ENCODE measurements at places on chromosomes 4 and X.

DNA sequence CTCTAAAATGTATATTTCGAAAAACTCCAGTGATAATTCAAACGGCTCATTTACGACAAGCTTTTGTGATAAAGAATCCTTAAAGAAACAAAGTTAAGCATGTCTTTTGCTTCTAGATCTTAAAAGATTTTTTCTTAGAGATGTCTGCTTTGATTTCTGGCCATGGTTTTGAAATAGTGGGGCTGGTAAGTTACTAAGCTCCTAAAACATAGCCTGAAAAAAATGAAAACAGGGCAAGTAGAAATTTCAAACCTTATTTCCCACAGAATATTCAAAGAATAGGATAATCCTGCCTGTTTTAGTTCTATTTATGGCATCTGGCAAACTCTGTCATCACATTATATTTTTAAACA lies 318.3 kb downstream of the ARHGAP24 start:
- DNase-seq: no peak

GRCh38 chr4:146916479-146917076 lies 29.1 kb downstream of the TTC29 start:
- no peak for DNase-seq

DNA sequence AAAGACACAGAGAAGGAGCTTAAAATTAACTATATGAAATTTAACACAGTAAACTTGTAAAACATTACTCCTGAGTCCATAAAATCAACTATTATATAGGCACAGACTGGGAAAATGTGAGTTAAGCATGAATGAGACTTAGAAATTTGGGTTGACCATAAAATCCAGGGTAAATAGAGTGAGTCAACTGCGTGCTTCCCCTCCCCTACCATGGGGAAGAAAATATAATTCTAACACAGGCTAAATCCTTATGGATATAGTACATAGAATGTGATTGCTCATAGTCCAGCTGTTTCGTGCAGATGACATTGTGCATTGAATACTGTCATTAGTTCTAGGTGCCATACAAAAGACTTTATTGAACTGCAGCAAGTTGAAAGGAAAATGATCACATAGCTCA lies 42.2 kb downstream of the KLHL5 start:
- no peak for DNase-seq

DNA sequence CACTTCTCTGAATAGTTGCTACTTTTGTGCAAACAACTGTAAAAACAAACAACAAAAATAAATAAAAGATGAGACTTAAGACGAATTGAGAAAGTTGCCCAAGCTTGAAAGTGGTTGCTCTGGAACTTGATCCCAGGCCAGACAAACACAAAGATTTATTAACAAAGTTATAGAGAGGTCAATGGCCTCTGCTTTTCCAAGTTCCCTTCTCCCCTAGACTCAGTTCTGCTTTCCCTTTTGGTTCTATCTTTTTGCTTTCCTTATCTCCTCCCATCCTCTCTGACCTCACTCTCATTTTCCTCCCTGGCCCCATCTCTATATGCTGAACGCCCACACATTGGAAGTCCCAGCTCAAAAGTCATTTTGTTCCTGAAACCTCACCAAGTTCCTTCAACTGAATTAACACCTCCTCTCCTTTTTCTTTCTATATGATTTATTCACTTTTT lies 82.7 kb downstream of the MXRA5 start:
- no peak for DNase-seq

- DNase-seq: no peak
Observed at GRCh38 chr4:7350396-7350795, 84.3 kb downstream of the PSAPL1 start.

DNA sequence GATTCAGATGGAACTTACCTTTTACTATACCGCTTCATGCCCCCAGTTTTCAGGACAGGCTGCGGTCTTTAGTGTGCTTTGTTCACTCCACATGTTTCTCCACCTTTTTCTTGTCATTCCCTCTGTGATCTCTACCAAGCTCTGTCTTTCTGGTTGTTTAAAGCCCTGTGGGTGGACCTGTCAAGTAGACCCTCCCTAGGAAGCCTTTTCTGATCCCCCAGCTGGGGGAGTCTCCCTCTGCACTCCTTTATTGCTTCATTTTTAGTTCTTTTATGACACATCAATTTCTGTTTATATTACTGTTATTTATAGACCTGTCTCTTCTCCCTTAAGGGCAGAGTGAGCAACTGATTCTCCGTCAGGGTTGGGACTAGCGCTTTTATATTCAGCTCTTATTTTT lies 150.2 kb downstream of the C4orf33 start:
- no peak for DNase-seq

DNA sequence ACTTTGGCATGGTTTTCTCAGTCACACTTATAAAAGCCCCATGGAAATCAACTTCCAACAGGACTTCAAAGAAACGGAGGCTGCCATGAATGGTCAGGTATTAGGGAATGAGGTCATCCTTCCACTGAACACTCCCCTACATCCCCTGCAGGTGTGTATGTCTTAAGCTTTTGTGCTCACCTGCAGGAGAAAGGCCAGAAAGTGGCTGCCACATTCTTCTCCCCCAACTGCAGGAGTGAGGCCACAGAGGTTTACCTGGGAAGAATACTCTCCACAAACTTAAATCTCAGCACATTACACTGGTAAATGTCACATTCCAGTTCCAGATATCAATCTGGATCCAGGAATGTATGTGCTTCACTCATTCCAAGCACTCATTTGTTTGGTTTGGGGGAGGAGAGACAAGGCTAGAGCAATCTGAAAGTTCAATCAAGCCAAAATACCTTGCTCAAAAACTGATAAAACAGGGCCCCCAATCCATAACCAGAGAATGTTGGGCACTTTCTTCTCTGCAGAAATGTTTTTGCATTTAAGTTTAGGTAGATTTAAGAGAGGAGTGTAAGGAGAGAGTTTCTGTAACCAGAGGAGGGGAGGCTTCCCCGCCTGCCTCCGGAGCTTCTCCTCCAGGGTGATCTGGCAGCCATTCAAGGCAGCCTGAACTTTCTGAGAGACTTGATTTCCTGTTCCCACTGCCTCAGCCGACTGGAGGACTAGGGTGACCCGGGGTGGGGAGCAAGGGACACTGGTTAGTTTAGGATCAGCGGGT lies 15.4 kb downstream of the FAM9C start:
- peak; percentile 12 for DNase-seq

DNA sequence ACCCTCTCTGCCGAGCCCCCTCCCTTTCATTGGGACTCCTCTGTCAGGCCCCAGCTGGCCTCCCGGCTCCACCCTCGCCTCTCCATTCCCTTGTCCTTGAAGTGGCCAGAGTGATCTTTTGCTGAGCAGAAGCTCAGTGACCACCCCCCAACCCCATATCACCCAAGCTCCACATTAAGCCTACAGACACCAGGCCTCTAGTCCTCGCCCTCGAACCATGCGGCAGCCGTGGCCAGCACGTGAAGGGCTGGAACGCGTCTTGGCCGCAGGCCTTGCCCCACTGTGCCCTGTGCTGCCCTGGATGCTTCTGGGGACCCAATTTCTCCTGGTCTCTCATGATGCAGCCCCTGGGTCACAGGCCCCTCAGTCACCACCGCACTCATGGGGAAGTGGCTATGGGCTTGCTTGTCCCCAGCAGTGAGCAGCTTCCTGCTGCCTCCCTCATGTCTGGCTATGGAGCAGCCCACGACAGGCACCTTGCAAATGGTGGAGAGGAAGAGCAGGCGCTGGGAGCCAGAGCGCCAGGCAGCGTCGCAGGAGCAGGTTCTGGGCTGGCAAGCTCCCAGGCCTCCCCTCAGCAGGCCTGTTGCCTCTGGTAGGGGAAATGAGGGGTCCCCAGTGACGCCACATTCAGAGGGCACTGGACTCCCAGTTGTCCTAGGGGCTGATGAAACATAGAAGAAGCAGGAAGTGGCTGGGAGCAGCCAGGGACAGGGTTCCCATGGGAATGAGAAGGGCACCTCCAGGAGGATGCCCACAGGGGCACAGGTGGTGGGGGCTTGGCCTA lies 757 bp upstream of the SRPK3 start:
- DNase-seq: no peak

- no peak for DNase-seq
Observed at GRCh38 chrX:16931855-16932575, 14.4 kb upstream of the REPS2 start.

DNA sequence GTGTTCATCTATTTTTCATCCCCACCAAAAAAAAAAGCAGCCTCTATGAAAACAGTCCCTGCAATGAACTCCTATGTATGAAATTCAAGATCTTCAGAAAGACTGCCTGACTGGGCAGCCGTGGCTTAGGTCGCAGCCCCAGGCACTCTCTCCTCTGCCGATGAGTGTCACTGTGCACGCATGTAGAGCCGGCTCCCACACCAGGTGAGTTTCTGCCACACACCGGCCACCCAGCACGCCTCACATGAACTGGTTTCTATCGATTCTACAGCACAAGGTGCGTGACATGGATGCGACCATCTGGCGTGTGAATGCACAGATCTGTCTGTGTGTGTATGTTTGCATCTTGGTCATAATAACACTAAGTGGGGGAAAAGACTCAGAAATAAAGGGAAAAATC lies 140.4 kb downstream of the AFAP1 start:
- DNase-seq: no peak

DNA sequence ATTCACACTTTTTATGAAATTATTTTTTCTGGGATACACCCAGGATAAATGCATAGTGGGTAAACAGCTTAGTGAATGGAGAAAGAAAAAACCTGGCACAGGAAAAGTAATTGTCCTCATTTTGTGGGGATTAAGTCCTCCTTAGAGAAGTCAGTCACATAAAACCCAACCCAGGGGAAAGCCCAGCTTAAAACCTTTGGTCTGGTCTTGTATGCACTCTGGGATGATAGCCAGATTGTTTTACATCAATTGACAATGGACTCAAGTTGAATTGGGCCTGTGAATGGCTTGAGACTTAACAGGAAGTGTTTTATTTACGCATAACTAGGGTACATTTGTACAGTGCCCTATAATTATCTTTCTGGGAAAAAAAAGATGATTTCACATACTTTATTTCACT lies 561.3 kb upstream of the GRIA3 start:
- no peak for DNase-seq

GRCh38 chr4:26900765-26901164 lies 40.1 kb downstream of the STIM2 start:
- DNase-seq: no peak

GRCh38 chrX:130414800-130415199 lies 13.0 kb downstream of the RBMX2 start:
- no peak for DNase-seq

GRCh38 chr4:52750819-52751486 lies at the start of gene ERVMER34-1:
ERVMER34-1 (minus strand) TSS chr4:52751425; CDS start chr4:52745520, 5,905 bp downstream.
- DNase-seq: no peak

DNA sequence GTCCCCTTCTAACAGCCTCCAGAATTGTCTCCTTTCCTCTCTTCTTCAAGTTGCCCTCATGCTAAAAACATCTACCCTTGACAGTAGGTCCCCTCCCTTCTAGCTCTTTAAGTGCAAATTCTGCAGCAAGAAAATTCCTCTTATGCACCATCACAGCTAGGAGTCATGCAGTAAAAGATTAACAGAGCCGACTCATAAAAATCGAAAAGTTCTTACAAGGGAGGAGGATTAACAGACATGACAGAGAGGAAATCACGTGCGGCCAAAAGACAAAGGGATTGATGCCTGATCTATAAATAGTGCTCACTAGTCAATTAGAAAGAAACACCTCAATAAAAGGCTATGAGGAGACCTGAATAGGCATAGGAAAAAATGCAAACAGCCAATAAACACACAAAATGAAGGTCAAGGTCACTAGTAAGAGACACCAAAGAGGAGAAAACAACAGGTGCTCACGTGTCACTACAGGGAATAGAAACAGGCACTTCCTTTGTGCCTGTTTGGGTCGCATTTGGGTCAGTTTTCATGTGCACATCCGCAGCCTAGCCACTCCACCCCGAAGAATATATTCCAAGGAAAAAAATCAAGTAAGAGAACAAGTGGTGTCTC lies 3.4 kb downstream of the RNF212 start:
- DNase-seq: no peak

DNA sequence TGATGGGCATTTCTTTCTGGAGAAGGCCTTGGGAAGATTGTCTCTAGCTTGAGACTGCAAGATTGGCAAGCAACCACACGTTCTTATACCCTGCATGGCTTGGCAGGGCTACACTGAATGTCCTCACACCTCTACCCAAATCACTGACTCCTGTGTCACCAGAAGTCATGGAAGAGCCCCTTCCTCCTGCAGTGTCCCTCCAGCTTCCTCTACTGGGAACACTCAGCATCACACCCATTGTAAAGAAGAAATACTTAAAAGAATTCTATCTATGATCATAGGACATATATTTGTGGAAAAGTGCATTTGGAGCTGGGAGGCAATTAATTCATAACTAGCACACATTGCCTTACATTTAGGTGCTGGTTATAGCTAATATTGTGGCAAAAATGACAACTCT lies 113.1 kb downstream of the CCSER1 start:
- no peak for DNase-seq
